ENCODE measurements at places on chromosomes 1 and 21.

GRCh38 chr1:183551924-183552323 lies 38.3 kb downstream of the NCF2 start:
- H3K27me3 ChIP-seq, result no peaks in the 10 kb centered on the region
- no peak overlapping the region for H3K27ac ChIP-seq
- no peaks in the 10 kb centered on the region for H3K36me3 ChIP-seq
- no peak overlapping the region for H3K4me3 ChIP-seq
- DNase-seq, result no peak

- no peak overlapping the region for H3K4me3 ChIP-seq
- H3K36me3 ChIP-seq, result no peaks in the 10 kb centered on the region
- DNase-seq, result no peak
Measured at GRCh38 chr1:217983051-217983375, 302.1 kb upstream of the RRP15 start.

DNA sequence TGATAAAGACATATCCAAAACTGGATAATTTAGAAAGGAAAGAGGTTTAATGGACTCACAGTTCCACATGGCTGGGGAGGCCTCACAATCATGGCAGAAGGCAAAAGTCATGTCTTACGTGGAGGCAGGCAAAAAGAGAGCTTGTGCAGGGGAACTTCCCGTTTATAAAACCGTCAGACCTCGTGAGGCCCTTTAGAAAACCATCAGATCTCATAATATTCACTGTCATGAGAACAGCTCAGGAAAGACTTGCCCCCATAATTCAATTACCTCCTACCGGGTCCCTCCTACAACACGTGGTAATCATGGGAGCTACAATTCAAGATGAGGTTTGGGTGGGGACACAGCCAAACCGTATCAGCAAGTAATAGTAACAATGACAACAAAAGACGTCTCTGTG lies 88.2 kb upstream of the SLC25A33 start:
- no peak overlapping the region for H3K4me3 ChIP-seq
- H3K27me3 ChIP-seq, result no peaks in the 10 kb centered on the region
- H3K36me3 ChIP-seq, result no peaks in the 10 kb centered on the region
- H3K27ac ChIP-seq, result no peak overlapping the region
- no peak for DNase-seq

- no peak for DNase-seq
- H3K36me3 ChIP-seq, result no peaks in the 10 kb centered on the region
- H3K27ac ChIP-seq, result no peak overlapping the region
- no peaks in the 10 kb centered on the region for H3K27me3 ChIP-seq
- H3K4me3 ChIP-seq, result no peak overlapping the region
Measured at GRCh38 chr1:69244211-69244610, 323.5 kb upstream of the LRRC7 start.

DNA sequence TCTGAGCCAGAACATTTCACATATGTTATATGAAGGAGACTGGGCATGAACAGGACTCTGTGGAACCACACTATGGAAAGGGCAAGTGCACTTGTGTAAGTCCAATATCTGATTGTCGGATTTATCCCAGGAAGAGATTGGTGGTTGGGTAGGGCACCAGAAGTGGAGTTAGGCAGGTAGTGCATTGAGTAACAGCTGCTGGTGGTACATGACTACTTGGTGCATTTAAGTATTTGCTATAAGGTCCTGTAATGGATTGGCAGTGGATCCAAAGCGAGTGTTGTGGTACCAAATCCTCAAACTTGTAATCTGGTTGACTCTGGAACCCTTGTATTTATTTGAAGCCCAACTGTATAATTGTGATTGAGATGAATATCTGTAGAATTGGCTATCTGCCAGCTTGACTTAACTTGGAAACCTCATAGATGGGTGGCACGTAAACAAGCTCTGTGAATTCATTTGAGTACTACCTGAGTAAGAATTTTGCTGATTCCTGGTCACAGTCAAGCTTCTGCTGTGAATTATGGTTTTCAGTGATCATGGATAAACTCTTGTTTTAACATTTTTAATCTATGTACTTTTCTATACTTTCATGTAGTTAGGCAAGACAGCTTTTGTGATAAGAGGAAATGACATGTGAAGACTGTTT lies 21.1 kb downstream of the UBAP2L start:
- no peaks in the 10 kb centered on the region for H3K27me3 ChIP-seq
- H3K36me3 ChIP-seq, result peaks cover 6% of the 10 kb centered on the region
- H3K4me3 ChIP-seq, result no peak overlapping the region
- H3K4me1 ChIP-seq, result no peaks in the 10 kb centered on the region

DNA sequence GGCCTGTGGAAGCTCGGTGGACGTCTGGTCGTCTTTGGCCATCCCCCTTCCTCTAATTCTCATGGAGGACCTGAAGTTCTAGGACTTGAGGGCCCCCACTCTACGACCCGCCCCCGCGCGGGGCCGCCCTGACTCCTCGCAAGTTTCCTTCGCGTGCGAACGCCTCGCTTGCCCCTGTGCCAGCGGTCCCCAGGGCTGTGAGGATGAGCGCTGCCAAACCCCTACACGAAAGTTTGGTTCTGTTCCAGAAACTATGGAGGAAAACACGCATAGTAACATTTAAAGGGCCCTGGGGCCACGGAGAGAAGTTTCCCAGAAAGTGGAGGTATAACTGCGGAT lies 304 bp upstream of the GNG12 start:
- H3K36me3 ChIP-seq, result no peaks in the 10 kb centered on the region
- DNase-seq, result no peak
- no peaks in the 10 kb centered on the region for H3K4me1 ChIP-seq

DNA sequence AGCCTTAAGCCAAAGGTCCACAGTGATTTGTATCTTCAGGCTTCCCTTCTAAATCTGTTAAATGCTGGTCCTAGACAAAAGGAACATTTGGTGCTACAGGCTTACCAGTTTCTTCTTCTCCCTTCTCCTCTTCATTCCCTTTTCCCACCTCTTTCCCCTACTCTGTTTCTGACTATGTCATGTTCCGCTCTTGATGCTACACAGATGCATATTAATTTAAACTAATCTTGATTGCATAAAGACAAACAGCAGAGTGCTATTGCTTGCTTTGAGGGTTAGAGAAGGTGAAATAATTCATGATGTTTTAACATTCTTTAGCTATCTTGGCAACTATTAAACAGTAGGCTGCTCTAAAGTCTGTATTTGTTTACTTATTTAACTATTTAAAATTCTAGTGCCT lies 34.3 kb upstream of the COL24A1 start:
- H3K27ac ChIP-seq, result no peak overlapping the region
- H3K36me3 ChIP-seq, result no peaks in the 10 kb centered on the region
- H3K4me3 ChIP-seq, result no peak overlapping the region
- H3K27me3 ChIP-seq, result no peaks in the 10 kb centered on the region
- DNase-seq, result no peak
